EL (cell line): ENCODE measurements at places on chromosomes 4 and X.
A peak's percentile ranks its signal among the peaks of the same experiment; 100 is the strongest.

- DNase-seq: no peak
Observed at GRCh38 chr4:120691106-120691505, 231.4 kb downstream of the PRDM5 start.

- DNase-seq: no peak
Observed at GRCh38 chrX:56554870-56555269, 8.6 kb upstream of the UBQLN2 start.

DNA sequence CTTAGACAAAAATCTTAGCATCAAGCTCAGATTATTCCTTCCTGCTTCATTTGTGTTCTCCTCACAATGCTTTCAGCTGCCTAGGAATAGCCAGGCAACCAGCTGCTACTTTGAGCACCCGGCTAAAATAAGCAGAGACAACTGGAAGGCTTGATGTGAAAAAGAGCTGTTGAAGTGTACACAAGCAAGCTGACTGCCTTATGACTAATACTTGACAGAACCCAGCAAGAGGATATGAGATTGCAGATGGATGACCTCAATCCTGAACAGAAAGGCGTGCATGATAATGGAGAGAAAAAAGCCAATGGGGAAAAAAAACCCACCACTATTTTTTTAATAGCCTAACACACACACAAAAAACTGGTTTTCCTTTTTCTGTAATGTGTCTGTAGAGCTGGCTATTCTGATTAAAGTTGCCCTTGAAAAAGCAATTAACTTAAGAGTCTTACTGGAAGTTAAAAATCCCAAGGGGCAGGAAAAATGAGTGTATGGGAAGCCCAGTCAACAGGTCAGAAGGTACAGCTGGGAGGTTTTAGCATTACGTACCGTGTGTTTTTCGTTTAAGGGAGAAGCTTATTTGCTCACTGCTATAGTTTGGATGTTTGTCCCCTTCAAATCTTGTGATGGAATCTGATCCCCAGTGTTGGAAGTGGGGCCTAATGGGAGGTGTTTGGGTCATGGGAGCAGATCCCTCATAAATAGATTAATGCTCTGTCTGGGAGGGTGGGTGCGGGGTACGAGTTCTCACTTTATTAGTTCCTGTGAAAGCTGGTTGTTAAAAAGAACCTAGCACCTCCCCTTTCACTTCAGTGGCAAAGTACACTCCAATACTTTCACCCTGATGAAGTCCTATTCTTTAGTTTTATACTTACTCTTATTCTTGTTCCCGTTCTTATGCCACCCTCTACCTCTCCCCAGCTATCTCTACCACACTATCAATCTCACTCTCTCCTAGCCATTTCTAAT lies 37.1 kb upstream of the HERC6 start:
- DNase-seq: peak; percentile 88

DNA sequence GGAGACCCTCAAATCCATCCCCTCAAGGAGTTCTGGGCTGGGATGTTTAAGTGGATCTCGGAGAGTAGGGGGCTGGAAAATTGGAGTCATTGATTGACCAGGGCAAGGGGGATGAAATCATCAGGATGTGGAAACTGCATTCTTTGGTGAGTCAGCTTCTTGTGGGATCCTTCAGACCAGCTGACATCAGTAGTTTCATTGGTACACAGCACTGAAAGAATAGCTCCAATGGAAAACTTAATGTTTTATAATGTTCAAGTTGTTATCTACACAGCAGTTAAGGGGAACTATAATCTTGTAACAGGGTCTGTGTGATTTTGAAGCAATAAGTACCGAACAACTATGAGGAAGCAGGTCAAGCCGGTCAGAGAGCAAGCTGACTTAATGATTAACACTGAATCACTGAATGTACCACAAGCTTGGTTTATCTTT lies 506.1 kb downstream of the RPA4 start:
- peak; percentile 77 for DNase-seq

- peak; percentile 23 for DNase-seq
Observed at GRCh38 chr4:174222266-174222872, 61.1 kb downstream of the FBXO8 start.

DNA sequence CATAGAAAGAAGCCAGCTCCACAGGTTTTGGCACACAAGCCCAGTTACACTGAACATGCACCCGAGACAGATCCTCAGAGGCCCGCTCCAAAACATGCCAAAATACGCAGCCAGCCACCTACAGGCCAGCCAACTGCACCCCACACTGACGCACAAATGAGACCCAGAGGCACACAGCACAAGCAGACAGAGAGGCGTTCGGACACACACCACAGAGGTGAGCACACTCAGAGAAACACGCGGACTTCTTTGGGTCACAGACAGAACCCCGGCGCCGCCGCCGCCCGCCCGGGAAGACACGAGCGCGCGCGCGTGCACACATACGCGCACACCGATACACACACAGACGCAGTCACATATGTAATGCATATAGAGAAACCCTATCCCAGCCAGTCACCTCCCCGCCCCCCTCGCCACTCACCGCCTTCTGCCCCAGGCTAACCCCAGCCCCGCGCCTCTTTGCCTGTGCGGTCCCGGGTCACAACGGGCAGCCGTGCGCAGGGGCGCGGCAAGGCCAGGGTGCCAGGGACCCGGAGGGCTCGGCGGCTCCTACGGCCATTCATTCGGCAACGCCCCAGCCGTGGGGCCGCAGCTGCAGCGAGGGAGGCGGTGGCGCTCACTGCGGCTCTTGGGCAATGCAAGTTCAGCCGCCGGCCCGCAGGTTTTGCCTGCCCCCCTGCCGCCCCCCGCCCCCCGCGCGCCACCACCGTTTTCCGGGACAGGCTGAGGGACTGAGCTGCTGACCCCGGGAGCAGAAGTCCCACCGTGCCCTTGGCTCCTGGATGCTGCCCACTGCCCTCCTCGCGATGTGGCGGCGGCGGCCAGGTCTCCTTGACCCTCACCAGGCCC lies 553 bp downstream of the SEPTIN6 start:
- peak; percentile 45 for DNase-seq

- no peak for DNase-seq
Observed at GRCh38 chrX:150119323-150119722, 181.0 kb upstream of the EOLA2 start.

GRCh38 chr4:42216664-42217063 lies 64.2 kb upstream of the BEND4 start:
- no peak for DNase-seq

DNA sequence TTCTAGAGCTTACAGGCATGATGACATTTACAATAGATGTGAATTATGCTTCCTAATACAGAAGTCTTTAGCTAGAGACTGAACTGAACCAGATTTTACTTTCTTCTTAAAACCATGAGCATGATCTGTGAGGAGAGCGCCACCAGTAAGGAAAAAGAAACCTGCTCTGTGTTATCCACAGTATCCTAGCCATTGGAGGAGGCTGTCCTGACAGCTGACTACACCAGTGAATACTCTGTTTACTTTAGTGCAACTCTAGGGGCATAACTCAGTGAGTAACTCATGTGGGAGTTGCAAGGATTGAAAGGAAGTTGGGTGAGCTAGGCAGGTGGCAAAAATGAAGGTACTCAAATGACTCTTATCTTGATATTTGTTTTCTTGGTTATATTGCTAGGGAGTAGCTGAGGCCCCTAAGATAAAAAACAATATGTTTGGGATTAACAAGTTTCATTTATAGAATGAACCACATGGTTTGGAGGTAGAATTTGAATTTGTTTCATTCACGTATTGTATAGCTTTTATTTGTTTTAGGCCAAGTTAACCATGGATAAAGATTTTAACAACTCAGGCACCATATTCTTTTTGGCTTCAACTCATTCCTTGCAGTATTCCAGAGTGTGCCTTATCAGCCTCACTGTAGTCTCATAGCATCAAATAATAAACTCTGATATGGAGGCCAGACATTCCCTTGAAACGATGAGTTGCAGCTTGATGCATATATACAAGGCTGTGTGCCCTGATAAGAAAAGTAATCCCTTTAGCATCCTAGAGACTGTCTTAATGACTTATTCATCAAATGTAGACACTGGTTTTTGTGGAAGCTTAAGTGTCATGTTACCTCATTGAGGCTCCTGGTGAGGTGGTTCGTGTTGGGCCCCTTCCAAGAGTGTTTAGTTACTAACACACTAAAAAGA lies 2.5 kb downstream of the BMP3 start:
- DNase-seq: no peak

DNA sequence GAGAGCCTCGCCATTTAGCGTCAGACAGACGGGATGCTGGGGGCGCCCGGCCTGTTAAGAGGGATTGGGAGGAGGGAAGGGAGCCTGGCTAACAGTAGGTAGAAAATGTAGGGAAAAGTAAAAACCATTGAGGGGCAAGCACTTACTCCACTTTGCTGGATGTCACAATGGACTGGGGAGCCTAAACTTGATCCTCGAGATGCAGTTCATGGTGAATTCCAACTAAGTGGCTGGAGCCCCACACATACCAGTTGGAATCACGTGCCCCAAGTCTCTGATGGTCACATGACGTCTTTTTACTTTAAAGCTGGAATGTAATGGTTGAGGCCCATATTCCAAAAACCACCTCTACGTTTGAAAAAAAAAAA lies 1.5 kb downstream of the PLS3 start:
- DNase-seq: peak; percentile 55

DNA sequence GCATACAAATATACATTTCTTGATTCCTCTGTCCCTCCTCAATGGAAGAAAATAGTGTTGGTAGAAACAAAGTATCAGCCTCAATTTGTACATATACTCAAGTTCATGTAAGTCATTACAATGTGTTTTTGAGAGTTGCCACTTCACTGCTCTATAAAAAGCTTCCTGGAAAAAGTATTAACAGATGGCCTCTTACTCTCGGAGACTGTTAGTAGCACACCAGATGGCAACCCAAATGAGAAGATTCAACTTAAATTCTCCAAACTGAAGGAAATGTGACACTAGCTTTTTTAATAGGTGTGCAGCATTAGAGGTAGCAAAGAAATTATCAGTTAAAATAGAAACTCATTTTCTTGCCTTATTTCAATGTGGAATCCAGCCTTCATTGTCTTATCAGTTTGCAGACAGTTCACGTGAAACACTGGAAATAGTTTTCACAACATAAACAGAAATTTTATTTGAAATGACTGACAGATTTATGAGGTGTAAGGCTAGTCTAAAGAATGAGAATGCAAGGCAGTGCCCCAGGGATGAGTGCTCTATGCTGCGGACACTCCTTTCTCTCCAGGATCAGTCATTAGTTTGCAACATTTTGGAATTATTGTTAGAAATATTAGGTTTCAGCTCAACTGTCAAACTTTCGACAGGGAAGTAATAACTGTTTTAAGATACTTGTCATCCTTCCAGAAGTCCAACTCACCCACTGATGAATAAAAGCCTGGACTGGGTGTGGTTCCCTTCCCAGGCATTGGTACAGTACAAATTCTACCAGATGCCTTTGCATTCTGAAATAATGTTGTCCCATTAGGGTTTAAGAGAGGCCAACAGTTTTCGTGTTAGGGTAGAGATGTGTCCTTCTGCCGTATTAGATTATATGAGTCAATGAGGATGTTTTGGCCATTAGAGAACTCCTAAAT lies 50.9 kb downstream of the IDS start:
- no peak for DNase-seq

- DNase-seq: no peak
Observed at GRCh38 chr4:73743281-73743680, 2.9 kb downstream of the CXCL8 start.

DNA sequence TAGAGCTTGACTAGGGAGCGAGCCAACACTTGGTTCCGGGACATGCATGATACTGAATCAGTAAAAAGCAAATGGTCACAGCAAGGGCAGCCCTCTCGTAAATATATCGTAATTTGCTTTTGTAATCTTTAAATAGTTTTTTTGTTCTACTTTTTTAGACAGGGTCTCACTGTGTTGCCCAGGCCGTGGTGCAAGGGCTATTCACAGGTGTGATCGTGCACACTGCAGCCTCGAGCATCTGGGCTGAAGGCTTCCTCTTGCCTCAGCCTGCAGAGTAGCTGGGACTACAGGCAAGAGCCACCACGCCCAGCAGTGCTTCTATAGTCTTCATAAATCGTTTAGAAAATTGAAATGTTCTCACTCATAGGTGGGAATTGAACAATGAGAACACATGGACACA lies 309.7 kb downstream of the TENM3 start:
- no peak for DNase-seq

DNA sequence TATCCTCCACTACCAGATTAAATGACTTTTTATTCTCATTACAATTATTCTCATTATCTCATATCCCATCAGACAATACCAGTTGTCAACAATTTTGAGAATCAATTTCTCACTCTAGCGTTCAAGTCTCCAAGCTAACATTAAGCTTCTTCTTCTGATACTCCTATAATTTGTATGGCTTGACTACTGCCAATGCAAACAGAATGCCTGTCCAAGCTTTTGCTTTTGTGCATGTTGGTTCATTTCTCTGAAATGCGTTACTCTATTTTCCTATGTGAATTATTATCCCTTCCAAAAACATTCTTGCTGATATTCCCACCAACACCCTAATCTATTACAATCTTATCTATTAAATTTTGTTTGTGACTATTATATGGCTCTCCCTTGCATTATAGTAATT lies 1602.3 kb downstream of the C4orf33 start:
- no peak for DNase-seq

DNA sequence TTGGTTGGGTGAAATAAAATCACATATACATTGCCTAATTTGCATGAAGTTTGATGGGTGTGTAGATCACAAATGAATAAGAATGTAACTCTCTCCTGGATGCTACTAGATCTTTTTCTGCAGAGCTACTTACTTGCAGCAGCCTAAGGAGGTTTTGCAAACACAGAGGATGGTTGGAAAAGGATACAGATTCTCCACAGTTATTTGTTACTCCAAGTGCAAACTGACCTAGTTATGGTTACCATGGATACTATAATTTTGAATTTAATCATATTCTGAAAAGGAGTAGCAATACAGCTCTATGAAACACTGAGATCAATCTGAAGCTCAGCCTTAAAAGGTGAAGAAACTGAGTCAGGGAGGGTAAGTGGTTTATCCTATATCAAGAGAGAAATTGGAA lies 9.1 kb upstream of the ARHGEF38 start:
- DNase-seq: no peak

- no peak for DNase-seq
Observed at GRCh38 chr4:2535376-2536192, 863 bp upstream of the FAM193A start.

- DNase-seq: no peak
Observed at GRCh38 chr4:185192059-185192458, 11.7 kb downstream of the CFAP97 start.

- DNase-seq: no peak
Observed at GRCh38 chr4:102585329-102585728, 84.2 kb downstream of the NFKB1 start.

DNA sequence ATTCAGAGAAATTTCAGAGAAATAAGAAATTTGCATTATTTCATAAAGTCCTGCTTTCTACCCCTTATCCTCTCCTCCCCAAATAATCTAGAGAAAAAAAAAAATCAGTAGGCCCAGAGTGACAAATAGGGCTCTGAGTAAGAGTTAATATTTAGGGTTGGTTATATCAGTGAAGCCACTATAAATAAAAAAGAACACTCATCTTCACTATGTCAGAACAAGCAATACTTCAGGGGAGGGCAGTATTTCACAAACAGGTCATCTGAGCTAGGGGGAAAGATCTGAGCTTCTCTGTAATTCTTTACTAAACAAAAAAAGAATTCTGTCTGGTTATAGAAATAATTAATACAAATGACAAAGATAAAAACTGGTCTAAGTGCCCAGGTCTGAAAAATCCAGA lies 39.4 kb downstream of the PDE5A start:
- no peak for DNase-seq

GRCh38 chr4:130110770-130111169 lies 1014.8 kb downstream of the C4orf33 start:
- DNase-seq: no peak
